ENCODE measurements at places on chromosomes 11 and 22.

DNA sequence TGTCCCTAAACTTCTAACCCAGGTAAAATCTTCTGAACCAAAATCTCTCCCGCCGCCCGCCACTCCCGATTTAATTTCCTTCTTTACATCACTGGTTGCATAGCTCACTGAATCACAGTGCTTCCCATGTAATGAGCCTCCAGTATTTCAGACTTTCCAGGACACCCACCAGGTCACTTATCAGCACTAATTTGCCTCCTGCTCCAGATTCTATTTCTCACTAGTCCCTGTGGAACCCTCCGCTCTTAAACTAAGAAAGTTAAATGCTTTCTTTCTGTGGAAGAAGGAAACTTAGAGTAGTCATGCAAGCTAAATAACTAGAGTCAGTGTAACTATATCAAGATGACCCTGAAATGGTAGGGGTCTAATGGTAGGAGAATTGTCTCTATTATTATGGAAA, 106.6 kb upstream of the OPCML start:
- DNase-seq: no peak

- DNase-seq: no peak
Measured at GRCh38 chr11:115499241-115499799, 4.9 kb downstream of the CADM1 start.

GRCh38 chr11:90606721-90607120, 383.9 kb upstream of the CHORDC1 start:
- DNase-seq: no peak

DNA sequence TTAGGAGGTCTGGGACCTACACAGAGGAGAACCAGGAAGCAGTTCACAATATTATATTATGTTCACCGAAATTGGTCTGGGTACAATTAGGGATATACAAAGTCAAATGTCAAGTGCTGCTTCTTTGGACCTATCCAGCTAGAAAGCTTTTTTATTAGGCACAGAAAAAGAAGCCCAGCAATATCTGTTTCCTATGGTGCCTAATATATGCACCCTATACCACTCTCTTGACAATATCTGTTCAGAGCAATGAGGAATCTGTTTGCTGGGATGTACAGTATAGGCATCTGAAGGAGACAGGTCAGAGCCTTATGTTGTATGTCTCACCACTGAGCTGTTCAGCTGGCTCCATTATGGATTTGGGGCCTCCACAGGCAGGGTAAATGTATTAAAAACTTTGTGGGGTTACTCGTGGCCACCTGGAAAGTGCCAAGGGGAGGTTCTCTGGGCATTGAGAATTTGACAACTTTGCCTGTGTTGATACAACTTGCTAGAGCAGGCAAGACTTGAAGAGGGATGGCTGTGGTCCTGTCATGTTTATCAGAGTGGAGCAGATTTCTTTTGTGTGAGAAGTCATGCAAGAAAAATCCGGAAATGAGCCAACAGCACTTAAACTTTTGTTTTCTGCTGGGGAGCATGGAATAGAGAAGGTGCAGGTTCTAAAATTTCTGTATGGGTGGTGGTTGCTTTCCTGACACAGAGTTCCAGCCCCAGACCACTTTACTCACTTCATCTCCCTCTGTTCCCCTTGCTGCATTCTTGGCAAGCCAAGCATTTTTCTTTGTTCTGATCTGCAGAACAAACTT, 10.1 kb downstream of the STIM1 start:
- no peak for DNase-seq

GRCh38 chr22:49585461-49586243, 242.0 kb downstream of the BRD1 start:
- DNase-seq: no peak

DNA sequence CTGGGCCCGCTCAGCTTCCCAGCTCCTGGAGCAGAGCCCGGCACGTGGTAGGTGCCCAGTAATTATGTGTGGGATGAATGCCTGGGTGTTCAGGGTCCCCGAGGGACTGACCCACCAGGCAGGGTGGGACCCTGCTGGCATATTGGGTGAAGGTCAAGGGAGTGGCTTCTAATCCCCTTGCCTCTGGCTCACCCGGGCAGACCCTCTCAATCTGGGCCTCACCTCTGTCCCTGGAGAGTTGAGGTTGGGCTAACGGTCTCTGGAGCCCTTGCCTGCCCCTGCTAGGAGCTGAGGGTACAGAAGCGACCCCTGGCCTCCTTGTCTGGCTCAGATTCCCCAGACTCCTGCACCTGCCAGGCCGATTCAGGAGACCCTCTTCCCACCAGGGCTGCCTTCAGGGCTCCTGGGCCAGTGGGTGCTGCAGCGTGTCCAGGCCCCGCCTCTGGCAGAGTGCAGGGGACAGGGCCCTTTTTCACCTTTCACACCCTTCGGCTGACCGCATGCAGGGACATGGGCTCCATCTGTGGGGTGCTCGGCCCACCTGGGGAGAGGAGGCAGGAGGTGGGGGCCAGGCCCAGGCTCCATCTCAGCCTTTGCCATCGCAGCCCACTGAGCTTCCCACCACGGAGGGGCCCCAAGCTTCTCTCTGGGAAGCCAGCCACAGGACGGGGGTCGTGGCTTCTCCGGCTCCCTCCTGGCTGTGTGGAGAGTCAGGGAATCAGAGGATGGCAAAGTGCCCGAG, 3.8 kb upstream of the CTSD start:
- no peak for DNase-seq

GRCh38 chr22:43883012-43883661, 8.7 kb downstream of the PNPLA5 start:
- peak; percentile 48 for DNase-seq

DNA sequence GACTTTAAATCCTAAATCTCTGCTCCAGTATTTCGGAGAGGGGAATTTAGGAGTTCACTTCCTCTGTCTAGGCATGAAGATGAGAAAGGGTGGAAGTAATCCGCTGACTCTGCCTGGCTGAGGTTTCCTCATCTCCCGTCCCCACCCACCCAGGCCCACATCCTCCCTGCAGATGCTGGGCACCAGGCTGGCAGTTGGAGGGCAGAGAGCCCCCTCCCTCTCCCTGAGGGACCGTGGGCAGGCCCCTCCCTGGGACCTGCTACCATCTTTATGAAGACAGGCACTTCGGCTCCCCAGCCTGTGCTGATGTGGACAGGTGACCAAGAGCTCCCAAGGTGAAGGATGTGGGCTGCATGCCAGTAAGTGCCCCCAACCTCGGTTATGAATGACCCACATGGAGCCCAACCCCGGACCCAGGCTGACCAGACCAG, 6.7 kb downstream of the CASTOR1 start:
- no peak for DNase-seq

DNA sequence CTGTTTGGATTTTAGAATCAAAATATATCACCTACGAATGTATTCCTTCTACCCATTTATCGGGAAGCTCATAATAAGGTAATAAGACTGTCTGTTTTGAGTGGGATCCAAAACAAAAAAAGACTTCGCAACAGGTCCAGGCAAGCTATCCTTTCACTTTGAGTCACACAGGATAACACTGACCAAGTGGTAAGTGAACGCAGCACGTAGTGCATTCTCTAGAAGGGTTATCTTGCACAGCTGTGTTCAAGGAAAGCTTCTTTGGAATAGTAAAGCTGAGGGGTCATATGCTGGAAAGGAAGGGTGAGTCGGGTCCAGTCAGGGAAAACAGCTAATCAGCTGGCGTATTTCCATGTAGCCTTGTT, 22.3 kb upstream of the NRGN start:
- no peak for DNase-seq

DNA sequence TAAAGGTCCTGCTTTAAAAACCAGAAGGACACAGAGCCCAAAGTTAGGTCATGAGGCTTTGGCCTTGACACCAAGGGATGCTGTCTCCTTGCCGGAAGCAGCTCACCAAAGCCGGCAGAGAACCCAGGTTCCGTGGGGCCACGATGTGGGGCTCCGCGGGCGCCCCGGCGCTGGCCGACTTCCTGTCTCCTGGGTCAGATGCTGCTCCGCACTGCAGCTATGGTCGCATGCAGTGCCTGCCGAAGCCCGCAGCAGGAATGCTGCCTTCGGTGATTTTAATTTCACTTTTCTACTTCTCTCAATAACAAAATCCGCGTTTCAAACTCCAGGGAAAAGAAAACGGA, 454 bp upstream of the OTUB1 start:
- peak; percentile 40 for DNase-seq

GRCh38 chr11:88353386-88353785, 15.8 kb upstream of the CTSC start:
- no peak for DNase-seq

DNA sequence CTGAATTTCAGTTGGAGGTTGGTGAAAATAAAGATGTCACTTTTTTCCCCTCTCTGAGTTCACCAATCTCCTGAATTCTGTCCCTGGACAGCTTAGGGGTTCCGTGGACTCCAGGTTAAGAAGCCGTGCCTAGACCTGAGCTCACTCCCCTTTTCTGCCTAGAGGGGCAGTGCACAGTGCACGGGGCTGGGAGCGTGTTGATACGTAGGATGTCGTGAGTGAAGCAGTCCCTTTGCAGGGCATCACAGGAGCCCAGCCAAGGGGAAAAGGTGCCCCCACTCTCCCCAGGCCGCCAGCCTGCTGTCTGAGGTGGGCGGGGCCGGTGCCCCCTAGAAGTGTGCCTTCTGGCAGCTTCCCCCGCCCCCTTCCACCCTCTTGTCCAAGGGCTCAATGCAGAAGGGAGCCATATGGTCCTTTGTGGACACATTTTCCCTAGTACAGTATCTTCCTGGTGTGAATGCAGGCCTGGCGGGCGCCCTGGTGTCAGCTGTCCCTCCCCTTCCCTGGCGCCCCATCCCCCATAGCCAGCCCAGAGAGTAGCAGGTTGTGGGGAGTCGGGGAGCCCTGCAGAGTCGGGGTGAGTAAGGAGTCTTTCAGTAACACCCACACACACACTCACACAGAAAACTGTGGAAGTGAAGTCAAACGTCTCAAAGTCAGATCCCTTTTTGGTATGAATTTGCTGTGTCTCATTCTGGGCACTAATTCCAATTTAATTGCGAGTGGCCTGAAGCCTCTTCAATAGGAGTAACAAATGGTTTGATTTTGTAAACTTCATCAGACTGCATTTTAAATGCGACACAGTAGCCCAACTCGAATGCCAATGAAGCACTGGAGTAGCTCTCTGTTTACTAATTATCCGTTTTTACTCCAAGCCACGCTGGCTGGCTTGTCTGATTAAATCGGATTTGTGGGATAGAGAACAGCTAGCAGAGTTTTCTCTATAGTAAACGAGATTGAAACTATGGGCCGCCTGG, 67.5 kb upstream of the NNMT start:
- no peak for DNase-seq

DNA sequence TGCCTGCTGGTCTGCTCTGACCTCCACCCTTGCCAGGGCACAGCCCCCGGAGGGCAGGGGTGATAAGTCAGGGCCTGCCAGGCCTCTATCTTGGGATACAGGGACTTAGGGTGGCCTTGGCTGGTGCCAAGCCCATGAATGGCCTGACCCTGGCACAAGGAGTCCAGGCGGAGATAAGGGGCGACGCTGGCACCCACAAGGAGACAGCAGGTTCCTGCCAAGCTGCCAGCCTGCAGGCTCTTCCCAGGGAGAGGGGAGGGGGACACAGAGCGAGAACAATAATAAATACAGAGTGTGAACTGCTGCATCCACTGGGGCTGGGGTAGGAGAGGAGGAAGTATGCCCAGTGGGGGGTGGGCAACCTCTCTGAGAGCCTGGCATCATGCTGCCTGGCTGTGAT, 978 bp downstream of the CSDC2 start:
- DNase-seq: no peak

- DNase-seq: no peak
Measured at GRCh38 chr11:111707039-111707690, 59.0 kb downstream of the PPP2R1B start.
